ENCODE measurements at places on chromosomes 11 and 22.

- DNase-seq = no peak
These were observed 679 bp downstream of the B4GAT1 start for GRCh38 chr11:66346476-66347424.

- DNase-seq = no peak
These were observed 40.9 kb upstream of the ETS1 start for GRCh38 chr11:128628325-128628673.

DNA sequence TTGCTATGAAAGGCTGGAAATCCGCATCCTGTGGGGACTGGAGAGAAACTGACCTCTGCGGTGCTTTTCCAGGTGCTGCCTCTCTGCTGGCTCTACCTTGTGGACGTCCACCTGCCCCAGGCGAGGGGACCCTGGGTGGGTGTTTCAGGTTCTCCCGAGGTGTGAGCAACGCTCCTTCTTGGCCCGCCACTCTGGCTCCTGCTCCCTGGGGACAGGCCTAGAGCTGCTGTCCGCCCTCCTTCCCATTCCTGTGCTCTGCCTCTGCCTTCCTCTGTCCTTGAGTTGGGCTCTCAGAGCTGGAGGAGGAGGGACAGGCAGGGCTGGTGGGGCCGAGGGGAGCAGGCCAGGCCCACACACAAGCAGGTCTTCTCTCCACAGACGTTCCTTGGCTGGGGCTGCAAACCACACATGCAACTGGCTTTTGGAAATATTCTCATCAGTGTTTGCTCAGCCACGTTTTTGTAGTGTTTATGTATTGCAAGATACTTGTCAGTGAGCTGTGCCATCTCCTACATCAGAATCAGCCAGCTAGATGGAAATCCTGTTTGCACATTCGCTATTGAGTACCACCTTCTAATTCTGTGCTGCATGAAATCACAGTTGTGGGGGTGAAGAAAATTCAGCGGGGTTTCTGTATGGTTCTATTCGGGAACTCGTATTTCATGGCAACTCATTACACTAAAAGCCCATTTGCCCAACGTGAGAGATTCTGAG lies 1115.0 kb downstream of the BRD1 start:
- DNase-seq = no peak

GRCh38 chr22:30728826-30729225 lies 34.2 kb downstream of the OSBP2 start:
- no peak for DNase-seq

GRCh38 chr11:113721462-113722066 lies 15.5 kb upstream of the TMPRSS5 start:
- DNase-seq = no peak

DNA sequence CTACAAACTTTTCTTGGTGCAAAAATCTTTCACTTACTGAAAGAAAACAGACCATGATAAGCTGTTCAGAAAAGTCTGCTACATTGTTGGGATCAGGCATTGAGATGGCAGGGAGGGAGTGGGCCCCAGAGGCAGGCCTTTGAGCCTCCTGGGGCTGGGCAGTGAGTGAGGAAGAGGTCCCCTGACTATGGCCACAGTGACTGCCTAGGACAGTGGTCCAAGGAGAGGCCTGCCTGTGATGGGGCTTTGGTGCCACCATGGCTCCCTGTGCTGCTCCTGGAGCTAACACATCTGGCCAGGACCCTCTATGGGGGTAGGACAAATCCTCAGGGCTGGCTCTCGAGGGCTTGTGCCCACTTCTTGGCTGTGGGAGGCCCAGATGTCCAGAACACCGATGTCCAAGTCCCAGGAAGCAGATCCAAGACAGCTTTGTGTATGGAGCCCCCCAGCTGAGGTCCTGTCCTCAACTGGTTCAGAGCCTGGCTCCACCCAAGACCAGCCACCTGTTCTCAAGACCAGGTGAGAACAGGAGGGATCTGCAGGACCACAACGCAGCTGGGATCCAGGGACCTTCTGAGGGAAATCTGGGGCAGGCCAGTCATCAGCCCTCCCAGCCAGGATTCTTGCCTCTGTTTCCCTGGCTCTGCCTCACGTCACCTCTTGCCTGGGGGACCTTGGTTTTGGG lies 36.9 kb downstream of the PPM1F start:
- no peak for DNase-seq

- no peak for DNase-seq
These were observed 312.6 kb downstream of the AASDHPPT start for GRCh38 chr11:106390078-106390477.

DNA sequence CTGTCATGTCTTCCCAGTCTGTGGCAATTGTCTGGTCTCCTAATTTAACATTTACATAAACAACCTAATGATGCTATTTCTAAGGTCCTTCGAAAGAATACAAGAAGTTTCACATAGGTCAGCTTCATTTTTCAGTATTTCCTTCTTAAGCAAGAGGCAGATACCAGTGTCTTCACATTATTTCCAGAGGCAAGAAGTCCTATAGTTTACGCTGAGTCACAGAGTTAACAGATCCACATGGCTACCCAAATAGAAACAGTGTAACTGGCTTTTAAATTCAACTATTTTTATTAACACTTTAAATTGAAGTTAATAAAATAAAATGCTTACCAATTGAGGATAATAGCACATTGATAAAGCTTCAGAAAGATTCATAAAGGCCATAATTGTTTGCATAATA lies 10.9 kb downstream of the PRRG4 start:
- DNase-seq = no peak

DNA sequence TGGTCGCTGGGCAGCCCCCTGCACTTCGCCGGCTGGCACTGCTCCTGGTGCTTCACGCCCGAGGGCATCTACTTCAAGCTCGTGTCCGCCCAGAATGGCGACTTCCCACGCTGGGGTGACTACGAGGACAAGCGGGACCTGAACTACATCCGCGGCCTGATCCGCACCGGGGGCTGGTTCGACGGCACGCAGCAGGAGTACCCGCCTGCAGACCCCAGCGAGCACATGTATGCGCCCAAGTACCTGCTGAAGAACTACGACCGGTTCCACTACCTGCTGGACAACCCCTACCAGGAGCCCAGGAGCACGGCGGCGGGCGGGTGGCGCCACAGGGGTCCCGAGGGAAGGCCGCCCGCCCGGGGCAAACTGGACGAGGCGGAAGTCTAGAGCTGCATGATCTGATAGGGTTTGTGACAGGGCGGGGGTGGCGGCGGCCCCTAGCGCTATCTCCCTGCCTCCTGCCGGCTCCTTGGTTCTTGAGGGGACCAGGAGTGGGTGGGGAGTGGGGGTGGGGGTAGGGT lies 13.5 kb upstream of the MIEF1 start:
- DNase-seq = no peak

DNA sequence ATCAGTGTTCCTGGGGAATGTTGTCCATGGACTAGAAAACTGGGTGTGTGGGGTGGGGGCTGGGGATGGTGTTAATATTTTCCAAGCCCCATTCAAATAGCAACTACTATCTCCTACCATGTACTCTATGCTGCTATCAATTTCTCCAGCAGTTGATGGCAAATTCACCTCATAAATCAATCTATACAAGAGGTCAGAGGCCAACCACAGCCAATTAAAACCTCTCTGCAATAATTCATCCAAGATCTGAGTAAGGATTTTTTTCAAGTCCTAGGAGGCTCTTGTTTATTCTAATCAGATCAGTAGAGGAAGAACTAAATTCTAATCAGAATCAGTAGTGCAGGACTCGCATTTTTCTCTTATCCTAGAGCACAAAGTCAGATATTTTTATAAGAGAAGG lies 73.4 kb upstream of the WT1 start:
- no peak for DNase-seq

All from GM19239 (cell line).